ENCODE measurements at places on chromosomes 7 and 10. TPM values are rescaled to one million over a fixed set of nuclear protein-coding genes. Genes with fewer than 3 reads are reported as not detected.

Gene DKK1
- total RNA-seq = 3.0 TPM

Gene WNT8B
- total RNA-seq = not detected

Gene TYSND1
- total RNA-seq = 5.2 TPM

Gene ZC3HAV1L
- total RNA-seq = 10.8 TPM

Gene ZNF727
- total RNA-seq = 0.25 TPM

Gene CUTC
- 7.1 TPM for total RNA-seq

Gene LRRN3
- total RNA-seq = 87.5 TPM

Gene TRPV5
- total RNA-seq = not detected

Gene UCN3
- total RNA-seq = not detected

Gene CPA4
- not detected for total RNA-seq

Gene VSTM4
- total RNA-seq = 3.2 TPM
